Gastrocnemius medialis (tissue), 4 donors: ENCODE measurements at places on chromosomes 1 and 21. TPM values are rescaled to one million over a fixed set of nuclear protein-coding genes. Genes with fewer than 3 reads are reported as not detected.
A peak's percentile ranks its signal among the peaks of the same experiment; 100 is the strongest.

TEX50 gene
- total RNA-seq = not detected

PRAMEF14 gene
- not detected for total RNA-seq

- H3K4me3 ChIP-seq = no peak overlapping the region
- H3K27ac ChIP-seq = no peak overlapping the region
- no peak for DNase-seq
- no peaks in the 10 kb centered on the region for H3K36me3 ChIP-seq
- H3K4me1 ChIP-seq = no peaks in the 10 kb centered on the region
Measured at GRCh38 chr1:27071049-27071416, 58.4 kb upstream of the TENT5B start.

DNA sequence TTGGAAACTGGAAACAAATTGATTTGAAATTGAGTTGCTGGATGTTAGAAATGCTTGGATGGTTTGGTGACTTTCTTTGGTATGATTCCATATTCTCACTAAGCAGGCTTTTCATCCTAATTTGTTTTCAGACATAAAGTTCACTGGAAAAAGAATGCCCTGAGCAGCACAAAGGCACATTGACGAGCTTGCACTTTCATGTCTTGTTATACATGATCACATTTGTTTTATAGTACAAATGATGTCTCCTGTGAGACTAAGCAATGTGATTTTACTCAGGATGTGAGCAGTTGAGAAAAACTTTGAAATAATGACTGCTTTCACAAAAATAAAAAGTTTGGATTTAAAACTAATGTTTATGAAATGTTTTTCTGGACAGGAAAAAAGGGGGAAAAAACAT is 63.6 kb downstream of the KCNT2 start:
- H3K36me3 ChIP-seq = no peaks in the 10 kb centered on the region
- H3K27me3 ChIP-seq = no peaks in the 10 kb centered on the region
- no peak overlapping the region for H3K27ac ChIP-seq
- H3K4me1 ChIP-seq = no peaks in the 10 kb centered on the region

GRCh38 chr1:221604948-221605347 is 136.9 kb downstream of the DUSP10 start:
- no peak overlapping the region for H3K27ac ChIP-seq
- no peak for DNase-seq
- H3K4me1 ChIP-seq = no peaks in the 10 kb centered on the region
- H3K4me3 ChIP-seq = no peak overlapping the region
- no peaks in the 10 kb centered on the region for H3K36me3 ChIP-seq
- H3K27me3 ChIP-seq = no peaks in the 10 kb centered on the region

CR2 gene
- total RNA-seq = 0.15 TPM

DNA sequence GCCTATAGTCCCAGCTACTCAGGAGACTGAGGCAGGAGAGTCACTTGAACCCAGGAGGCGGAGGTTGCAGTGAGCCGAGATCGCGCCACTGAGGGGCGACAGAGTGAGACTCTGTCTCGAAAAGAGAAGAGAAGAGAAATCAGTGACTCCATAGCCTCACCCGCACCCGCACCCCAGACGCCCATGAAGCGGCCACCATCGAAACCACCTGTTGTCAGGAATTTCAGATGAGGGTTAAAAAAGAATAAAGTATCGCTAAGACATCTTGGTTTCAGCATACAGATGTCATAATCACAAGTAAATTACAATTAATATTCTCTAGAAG is 47.4 kb downstream of the NPHP4 start:
- H3K27me3 ChIP-seq = no peaks in the 10 kb centered on the region
- no peak for DNase-seq
- H3K4me3 ChIP-seq = no peak overlapping the region
- H3K4me1 ChIP-seq = no peaks in the 10 kb centered on the region
- no peaks in the 10 kb centered on the region for H3K36me3 ChIP-seq

RORC gene
- total RNA-seq = 155 TPM

DNA sequence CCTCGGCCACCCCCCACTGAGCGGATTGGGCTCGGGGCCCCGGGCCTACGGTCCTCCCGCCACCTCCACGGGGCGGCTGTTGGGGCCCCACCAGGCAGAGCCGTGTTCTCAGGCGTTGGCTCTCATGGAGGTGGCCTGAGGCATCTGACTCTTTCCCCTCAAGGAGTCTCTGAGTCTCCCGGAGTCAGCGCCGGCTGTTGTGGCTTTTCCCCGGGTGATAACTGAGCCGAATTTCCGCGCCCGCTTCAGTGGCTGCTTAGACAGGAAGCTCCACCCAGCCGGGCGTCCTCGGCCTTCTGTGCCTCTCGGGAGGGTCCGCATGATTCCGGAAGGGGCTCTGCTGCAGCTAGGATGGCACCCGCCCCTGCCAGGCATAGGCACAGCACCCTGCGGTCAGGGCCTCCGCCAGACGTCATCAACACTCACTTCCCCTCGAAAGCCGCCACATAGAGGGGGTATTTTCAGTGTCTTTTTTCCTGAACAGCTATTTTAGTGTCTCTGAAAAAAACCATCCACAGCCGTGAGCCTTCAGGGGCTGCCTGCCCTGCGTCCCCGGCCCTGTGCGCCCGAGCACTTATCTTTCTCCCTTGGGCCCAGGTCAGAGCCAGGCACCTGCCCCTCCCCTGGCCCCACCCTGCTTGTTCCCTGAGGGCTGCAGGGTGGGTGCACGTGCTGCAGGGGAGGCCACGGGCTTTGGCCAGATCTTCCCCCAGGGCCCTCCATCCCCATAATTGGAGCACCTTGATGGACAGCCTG is 72.9 kb downstream of the SKI start:
- no peaks in the 10 kb centered on the region for H3K36me3 ChIP-seq
- peaks cover 20% of the 10 kb centered on the region for H3K4me1 ChIP-seq
- DNase-seq = peak; percentile 60
- peak overlapping the region; percentile 73 for H3K27ac ChIP-seq

NOC2L gene
- total RNA-seq = 115 TPM

DNA sequence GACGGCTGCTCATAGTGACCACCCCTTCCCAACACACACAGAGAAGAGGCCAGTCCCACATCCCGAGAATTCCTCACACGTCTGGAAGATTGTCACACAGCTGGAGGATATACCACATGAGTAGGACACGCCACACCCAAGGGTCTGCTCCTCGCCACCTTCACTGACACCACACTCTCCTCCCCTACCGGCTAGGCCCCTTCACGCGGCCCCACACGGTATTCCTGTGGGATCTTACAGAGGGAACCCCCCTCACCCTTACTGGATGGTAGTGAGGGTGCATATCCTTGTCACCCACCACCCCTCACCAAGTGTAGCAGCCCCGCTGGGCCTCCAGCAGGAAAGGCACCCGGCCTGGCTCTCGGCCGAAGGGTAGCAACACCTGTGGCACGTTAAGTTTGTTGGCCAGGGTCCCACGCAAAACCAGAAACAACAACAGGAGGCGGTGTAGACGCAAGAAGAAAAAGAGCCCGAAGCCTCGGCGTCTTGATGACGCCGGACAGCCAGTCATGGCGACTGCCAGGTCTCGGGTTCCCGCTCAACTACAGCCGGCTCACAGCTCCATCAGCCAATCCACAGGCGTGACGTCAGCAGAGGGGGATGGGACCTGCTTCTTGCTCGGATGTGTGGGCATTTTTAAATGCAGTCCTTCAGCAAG is at the start of gene NUP210L:
TSS of gene NUP210L (minus strand) at position 540 of the 658 bp plus-strand sequence.
- H3K4me1 ChIP-seq = peaks cover 6% of the 10 kb centered on the region
- peak within 1 kb of the TSS; percentile 36 for H3K27ac ChIP-seq
- DNase-seq = peak; percentile 77
- H3K27me3 ChIP-seq = no peaks in the 10 kb centered on the region
- H3K4me3 ChIP-seq = no peak within 1 kb of the TSS

CHIT1 gene
- total RNA-seq = not detected

GRCh38 chr1:31483012-31483946 is 70.3 kb downstream of the SERINC2 start:
- no peak overlapping the region for H3K27ac ChIP-seq
- no peak overlapping the region for H3K4me3 ChIP-seq
- peak; percentile 55 for DNase-seq
- no peaks in the 10 kb centered on the region for H3K27me3 ChIP-seq

- H3K27ac ChIP-seq = peak overlapping the region; percentile 65
- H3K36me3 ChIP-seq = no peaks in the 10 kb centered on the region
- H3K4me3 ChIP-seq = peak overlapping the region; percentile 75
Measured at GRCh38 chr1:64472040-64472376, 2.1 kb downstream of the CACHD1 start.

- H3K27ac ChIP-seq = no peak overlapping the region
- no peaks in the 10 kb centered on the region for H3K36me3 ChIP-seq
- no peak for DNase-seq
- H3K4me3 ChIP-seq = no peak overlapping the region
- H3K27me3 ChIP-seq = no peaks in the 10 kb centered on the region
- H3K4me1 ChIP-seq = no peaks in the 10 kb centered on the region
Measured at GRCh38 chr1:152745289-152745704, 12.5 kb upstream of the KPRP start.

CYP4Z1 gene
- total RNA-seq = 0.49 TPM

- no peak for DNase-seq
- no peaks in the 10 kb centered on the region for H3K4me1 ChIP-seq
- no peaks in the 10 kb centered on the region for H3K27me3 ChIP-seq
- H3K27ac ChIP-seq = no peak overlapping the region
Measured at GRCh38 chr1:160630523-160631451, 16.1 kb downstream of the SLAMF1 start.

GRCh38 chr1:193762236-193762635 is 575.8 kb upstream of the B3GALT2 start:
- H3K27ac ChIP-seq = no peak overlapping the region
- no peaks in the 10 kb centered on the region for H3K36me3 ChIP-seq
- H3K27me3 ChIP-seq = no peaks in the 10 kb centered on the region
- H3K4me1 ChIP-seq = peaks cover 4% of the 10 kb centered on the region

GRCh38 chr1:192266645-192267044 is 50.1 kb upstream of the RGS21 start:
- H3K27me3 ChIP-seq = no peaks in the 10 kb centered on the region
- no peak overlapping the region for H3K4me3 ChIP-seq
- H3K4me1 ChIP-seq = no peaks in the 10 kb centered on the region
- DNase-seq = no peak
- H3K36me3 ChIP-seq = no peaks in the 10 kb centered on the region

RCAN3 gene
- total RNA-seq = 2.1 TPM

KIRREL1 gene
- 6.6 TPM for total RNA-seq

LINGO4 gene
- total RNA-seq = 24.5 TPM
